Fibroblast of lung (primary cell): ENCODE measurements at places on chromosomes 3 and 15. TPM values are rescaled to one million over a fixed set of nuclear protein-coding genes. Genes with fewer than 3 reads are reported as not detected.

- no peak overlapping the region for H3K4me3 ChIP-seq
- peaks cover 12% of the 10 kb centered on the region for H3K4me1 ChIP-seq
- no peak overlapping the region for H3K27ac ChIP-seq
- DNase-seq: no peak
These were observed 328.9 kb downstream of the THSD4 start for GRCh38 chr15:71444032-71444810.

Gene GALNT15
- polyA plus RNA-seq: 3.1 and 10.7 TPM in 2 replicates

DNA sequence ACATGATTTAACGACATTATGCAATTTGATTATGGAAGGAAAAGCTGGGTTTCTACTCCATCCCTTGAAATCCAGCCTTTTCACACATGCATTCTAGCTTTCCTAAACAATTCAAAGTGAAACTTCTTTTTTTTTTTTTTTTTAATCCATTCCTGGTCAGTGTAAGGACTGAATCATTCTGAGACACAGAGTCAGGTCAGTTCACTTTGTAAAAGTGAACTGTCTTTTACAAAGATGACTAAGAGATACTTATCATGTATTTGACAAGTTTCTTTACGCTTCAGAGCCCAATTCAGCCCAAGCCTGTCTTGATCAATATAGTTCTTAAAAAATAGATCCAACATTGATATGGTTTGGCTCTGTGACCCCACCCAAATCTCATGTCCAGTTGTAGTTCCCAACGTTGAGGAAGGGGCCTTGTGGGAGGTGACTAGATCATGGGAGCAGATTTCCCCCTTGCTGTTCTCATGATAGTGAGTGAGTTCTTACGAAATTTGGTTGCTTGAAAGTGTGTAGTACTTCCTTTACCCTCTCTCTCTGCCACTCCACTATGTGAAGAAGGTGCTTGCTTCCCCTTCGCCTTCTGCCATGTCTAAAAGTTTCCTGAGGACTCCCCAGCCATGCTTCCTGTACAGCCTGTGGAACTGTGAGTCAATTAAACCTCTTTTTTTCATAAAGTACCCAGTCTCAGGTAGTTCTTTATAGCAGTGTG is 345.6 kb upstream of the THBS1 start:
- H3K27me3 ChIP-seq: no peaks in the 10 kb centered on the region
- no peaks in the 10 kb centered on the region for H3K36me3 ChIP-seq
- no peak overlapping the region for H3K27ac ChIP-seq
- no peak overlapping the region for H3K4me3 ChIP-seq

Gene MEX3B
- polyA plus RNA-seq: 2.2 and 2.6 TPM in 2 replicates

Gene PLA2G4D
- not detected in 2 replicates for polyA plus RNA-seq

GRCh38 chr3:129027544-129027880 is 26.4 kb downstream of the EFCC1 start:
- H3K27ac ChIP-seq: no peak overlapping the region
- H3K36me3 ChIP-seq: no peaks in the 10 kb centered on the region
- no peak for DNase-seq
- H3K4me3 ChIP-seq: no peak overlapping the region
- peaks cover 14% of the 10 kb centered on the region for H3K27me3 ChIP-seq
- H3K4me1 ChIP-seq: peaks cover 5% of the 10 kb centered on the region

- DNase-seq: no peak
- H3K27ac ChIP-seq: no peak overlapping the region
- H3K4me3 ChIP-seq: no peak overlapping the region
- H3K36me3 ChIP-seq: no peaks in the 10 kb centered on the region
These were observed 92.5 kb downstream of the ADAMTS17 start for GRCh38 chr15:100249096-100249815.

DNA sequence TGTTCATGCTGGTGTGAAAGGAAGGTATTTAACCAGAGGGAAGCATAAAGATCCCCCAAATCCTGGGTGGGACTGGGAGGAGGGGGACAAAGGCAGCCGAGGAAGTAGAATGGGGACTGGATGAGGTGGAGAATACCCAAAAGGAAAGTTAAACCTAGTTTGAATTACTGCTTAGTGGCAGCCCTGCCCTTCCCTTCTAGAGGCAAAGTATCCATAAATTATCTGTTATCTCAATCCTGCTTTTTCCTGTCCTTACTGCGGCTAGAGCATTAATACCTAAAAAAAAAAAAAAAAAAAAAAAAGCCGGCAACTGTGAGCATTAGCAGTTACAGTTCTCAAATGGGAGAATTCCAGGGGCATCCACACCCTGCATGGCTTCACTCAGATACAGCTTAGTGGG is 139.0 kb downstream of the RYR3 start:
- H3K36me3 ChIP-seq: no peaks in the 10 kb centered on the region
- H3K27me3 ChIP-seq: no peaks in the 10 kb centered on the region
- DNase-seq: no peak
- no peak overlapping the region for H3K4me3 ChIP-seq

DNA sequence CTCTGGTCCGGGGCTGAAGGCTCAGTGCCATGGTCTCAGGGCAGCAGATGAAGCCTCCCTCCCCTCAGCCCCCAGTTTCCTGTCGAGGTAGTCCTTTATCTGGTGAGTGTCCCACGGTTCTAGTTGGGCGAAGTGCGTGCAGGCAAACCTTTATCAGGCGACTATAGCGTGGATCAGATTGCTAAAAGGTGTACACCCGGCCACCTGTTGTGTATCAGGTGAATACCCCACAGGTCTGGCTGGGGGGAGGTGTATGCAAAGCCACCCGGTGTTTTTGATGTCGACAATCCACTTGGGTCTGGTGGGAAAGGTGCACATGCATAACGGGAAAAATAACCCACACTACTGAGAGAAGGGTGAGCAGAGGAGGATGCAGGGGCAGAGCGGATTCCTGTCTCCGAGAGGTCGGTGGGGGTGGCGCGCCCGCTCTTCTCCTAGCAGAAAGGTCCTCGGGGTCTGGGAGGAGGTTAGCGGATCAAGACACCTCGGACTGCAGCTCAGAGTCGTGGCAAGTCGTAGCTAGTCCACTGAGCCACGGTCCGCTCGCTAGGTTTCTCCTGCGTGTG is 507 bp downstream of the SLC12A6 start:
- H3K36me3 ChIP-seq: no peaks in the 10 kb centered on the region
- DNase-seq: no peak
- H3K4me1 ChIP-seq: peaks cover 7% of the 10 kb centered on the region
- no peaks in the 10 kb centered on the region for H3K27me3 ChIP-seq
- H3K27ac ChIP-seq: peak overlapping the region; percentile 52

GRCh38 chr3:186406669-186407635 is 44.9 kb upstream of the DGKG start:
- no peaks in the 10 kb centered on the region for H3K4me1 ChIP-seq
- no peaks in the 10 kb centered on the region for H3K36me3 ChIP-seq
- no peaks in the 10 kb centered on the region for H3K27me3 ChIP-seq
- no peak overlapping the region for H3K4me3 ChIP-seq
- no peak overlapping the region for H3K27ac ChIP-seq

Gene CRYGS
- polyA plus RNA-seq: 0.40 and 0.54 TPM in 2 replicates

DNA sequence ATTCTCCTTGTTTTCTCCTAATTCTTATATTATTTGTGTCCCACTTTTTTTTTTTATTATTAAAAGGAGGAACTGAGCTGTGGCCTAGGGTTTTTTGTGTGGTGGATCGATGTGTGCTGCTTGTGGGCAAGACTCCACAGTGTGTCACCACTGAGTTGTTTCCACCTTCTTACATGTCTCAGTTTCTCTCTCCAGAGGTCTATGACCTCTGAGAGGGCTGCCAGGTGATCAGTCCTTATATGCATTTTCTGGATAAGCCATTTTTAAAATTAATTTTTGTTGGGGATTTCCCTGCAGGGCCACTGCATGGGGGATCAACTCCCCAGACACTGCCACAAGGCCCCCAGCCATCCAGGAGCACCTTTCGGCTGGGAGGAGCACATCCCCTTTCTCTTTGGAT is 27.8 kb downstream of the IQCF6 start:
- H3K36me3 ChIP-seq: no peaks in the 10 kb centered on the region
- H3K27ac ChIP-seq: no peak overlapping the region
- H3K27me3 ChIP-seq: no peaks in the 10 kb centered on the region
- H3K4me3 ChIP-seq: no peak overlapping the region
- H3K4me1 ChIP-seq: no peaks in the 10 kb centered on the region
- DNase-seq: no peak

GRCh38 chr15:74609938-74610301 is 5.7 kb upstream of the CLK3 start:
- no peak for DNase-seq
- H3K4me3 ChIP-seq: no peak overlapping the region
- no peaks in the 10 kb centered on the region for H3K4me1 ChIP-seq

Gene ALDH1A2
- 1.1 and 1.8 TPM in 2 replicates for polyA plus RNA-seq

DNA sequence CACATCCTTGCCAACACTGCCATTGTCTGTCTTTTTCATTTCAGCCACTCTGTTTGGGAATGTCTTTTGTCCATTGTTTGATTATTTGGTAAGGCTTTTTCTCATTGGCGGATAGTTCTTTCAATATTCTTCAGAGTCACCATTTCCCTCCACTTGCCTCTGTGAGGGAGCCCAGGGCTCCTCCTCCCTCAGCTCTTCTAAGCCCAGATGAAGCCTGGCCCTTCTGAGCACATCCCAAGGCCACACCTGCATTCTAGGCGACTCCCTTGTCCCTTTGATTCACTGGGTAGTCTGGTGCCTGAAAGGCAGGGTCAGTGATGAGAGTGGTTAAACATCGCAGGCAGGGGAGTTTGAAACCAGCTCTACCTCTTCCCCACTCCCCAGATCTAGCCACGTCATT is 12.4 kb upstream of the LTF start:
- H3K36me3 ChIP-seq: no peaks in the 10 kb centered on the region
- DNase-seq: no peak
- H3K4me1 ChIP-seq: no peaks in the 10 kb centered on the region
- H3K27ac ChIP-seq: no peak overlapping the region
- H3K4me3 ChIP-seq: no peak overlapping the region
- H3K27me3 ChIP-seq: peaks cover 14% of the 10 kb centered on the region
